ENCODE measurements at places on chromosomes 12 and 14.
A peak's percentile ranks its signal among the peaks of the same experiment; 100 is the strongest.

DNA sequence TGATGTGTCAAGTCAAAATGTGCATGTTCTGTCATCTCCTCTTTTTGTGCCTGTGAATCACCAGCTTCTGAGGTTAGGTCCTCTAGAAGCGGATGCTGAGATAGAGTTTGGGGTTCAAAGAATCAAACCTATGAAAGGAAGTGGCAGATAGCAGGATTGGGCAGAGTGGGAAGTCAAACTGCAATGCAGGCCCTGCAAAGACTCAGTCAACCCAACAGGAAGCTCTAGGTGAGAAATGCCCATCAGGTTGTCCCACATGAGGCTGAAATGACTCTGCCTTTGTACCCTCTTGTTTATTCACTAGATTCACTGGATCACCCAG is 4.5 kb upstream of the MIA2 start:
- DNase-seq = peak; percentile 72

GRCh38 chr12:44846826-44847225 is 29.3 kb downstream of the NELL2 start:
- DNase-seq = no peak

DNA sequence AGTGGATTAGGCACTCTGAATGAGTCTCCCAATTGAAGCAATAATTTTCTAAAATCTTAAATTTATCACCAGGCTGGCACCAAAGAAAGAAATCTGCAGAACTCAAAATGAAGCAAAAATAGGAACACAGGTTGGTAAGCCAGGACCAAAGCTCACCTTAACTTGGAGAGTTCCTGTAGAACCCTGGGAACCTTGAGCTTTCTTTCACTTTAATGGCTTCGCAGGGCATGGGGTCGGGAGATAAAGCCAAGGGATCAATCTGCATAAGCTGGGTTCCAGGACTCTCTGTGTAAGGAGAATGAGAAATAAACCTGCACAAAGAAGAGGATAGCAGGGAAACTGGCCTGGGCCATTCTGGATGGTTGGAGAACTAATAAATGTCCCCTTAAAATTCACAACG is 8.3 kb upstream of the VDR start:
- DNase-seq = no peak

DNA sequence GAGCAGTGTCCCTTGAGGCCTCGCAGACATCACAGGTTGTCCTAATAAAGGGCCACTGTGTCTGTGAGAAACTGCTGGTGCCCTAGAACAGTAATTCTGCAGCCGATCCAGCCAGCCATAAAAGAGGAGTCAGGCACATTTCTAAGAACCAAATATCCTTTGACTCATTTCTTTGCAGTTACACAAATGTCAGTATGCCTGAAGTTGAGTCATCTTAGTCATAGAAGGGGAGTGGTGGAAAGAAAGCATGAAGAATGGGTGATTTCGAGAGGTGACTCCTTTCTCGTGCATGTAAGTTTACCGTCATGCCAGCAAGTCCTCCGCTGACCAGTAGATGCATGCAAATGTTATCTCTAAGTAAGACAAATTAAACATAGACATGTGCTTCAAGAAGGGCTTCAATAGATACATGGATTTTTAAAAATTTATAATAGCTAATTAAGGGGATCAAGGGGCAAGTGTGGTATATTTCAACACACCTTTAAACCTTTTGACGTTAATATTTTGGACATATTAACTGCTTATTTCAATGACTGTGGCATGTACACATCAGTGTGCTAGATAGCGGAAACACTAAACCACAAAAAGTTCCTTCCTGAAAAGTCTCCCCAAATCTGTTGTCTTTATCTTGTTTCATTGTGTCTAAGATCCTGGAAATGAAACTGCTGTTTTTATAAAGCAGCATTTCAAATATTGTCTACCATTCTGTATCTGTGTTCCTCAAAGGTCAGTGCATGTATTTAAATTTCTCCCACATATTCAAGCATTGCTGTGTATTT is 497.4 kb downstream of the NPAS3 start:
- no peak for DNase-seq

DNA sequence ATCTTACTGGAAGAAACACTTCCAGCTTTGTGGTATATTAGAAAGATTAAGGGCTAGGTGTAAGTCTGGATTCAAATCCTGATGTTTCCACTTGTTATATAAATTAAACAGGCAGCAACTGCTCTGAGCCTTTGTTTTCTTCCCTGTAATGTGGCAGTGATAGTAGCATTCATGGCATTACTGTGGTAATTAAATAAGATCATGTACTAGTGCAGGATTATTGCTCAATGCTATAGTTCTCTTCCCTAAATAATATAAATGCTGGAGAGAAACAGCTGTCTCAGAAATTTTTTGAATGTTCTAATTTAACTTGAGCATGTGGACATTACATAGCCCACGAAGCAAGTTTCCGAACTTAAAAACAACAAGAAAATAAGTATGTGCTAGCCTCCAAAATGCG is 5.4 kb downstream of the TMEM117 start:
- no peak for DNase-seq

- DNase-seq = no peak
These were observed 1.3 kb downstream of the TRHDE start for GRCh38 chr12:72273499-72273837.

DNA sequence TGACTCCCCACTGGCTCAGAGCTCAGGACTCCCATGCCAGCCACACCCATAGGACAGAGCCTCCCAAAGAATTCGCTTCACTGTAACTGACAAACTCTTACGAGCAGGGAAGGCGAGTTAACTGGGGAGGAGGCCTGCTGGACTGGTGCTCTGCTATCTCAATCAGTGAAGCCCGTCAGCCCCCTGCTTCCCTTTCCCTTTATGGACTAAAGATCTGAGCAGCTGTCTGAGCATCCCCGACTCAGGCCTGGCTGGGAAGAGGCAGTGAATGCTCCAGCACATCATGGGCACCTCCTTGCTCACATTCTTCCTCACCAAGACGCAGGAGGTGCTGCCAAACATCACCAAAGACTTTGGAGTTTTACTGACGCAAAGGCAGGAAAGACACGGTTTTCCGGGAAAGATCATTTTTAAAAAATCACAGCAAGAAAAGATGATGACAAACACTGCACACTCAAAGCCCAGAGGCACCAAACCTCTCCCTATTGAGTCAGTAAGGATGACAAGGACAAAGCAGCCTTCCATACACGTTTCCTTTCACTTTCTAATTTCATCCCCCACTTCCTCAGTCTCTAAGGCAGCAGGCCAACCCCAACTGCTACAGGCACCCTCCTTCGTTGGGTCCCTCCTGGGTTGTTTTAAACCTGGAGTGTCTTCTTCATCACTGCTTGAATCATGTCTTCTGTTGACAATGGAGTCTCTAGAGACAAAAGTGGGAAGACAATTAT is 45.0 kb upstream of the P2RX7 start:
- DNase-seq = no peak

- no peak for DNase-seq
These were observed 12.8 kb downstream of the ACADS start for GRCh38 chr12:120738252-120739030.

DNA sequence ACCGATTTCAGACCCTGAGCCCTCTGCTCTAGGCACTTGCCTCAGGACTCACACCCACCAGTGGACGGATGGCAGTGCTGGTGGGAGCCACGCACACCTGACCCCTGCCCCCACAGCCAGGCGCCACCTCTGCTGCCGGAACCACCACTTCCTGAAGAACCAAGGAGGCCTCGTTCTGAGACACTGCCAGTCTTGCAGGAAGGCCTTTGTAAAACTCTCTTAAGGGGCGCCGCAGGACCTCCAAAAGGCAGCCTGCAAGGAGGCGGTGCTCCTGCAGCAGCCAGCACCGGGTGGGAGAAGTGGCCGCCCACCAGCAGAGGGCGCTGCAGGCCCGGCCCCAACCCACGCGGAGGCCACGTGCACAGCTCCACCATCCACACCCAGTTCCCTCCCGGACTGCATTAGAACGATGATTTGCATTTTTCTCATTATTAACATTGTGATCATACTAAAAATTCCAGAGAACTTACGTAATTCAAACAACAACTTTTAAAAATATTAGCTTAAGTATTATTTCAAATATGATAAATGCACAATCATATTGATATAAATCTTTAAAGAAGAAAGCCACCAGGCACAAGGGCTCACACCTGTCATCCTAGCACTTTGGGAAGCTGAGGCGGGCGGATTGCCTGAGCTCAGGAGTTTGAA is 12.8 kb downstream of the STX2 start:
- DNase-seq = peak; percentile 74

- DNase-seq = no peak
These were observed 162.2 kb downstream of the DIO2 start for GRCh38 chr14:80049055-80049454.

GRCh38 chr14:25252793-25253192 is 202.8 kb upstream of the STXBP6 start:
- DNase-seq = no peak

DNA sequence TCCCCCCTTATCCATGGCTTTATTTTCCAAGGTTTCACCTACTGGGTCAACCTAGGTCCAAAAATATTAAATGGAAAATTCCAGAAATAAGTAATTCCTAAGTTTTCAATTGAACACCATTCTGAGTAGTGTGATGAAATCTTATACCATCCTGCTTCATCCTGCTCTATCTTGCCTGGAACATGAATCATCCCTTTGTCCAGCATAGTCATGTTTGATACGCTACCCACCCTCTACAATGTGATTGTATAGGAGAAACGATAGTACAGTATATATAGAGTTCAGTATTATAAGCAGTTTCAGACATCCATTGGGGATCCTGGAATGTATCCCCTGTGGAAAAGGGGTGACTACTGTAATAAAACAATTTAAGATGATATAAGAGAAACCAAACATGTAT is 62.2 kb downstream of the IFNG start:
- no peak for DNase-seq

- no peak for DNase-seq
These were observed 488 bp upstream of the FBXW8 start for GRCh38 chr12:116910280-116910644.

DNA sequence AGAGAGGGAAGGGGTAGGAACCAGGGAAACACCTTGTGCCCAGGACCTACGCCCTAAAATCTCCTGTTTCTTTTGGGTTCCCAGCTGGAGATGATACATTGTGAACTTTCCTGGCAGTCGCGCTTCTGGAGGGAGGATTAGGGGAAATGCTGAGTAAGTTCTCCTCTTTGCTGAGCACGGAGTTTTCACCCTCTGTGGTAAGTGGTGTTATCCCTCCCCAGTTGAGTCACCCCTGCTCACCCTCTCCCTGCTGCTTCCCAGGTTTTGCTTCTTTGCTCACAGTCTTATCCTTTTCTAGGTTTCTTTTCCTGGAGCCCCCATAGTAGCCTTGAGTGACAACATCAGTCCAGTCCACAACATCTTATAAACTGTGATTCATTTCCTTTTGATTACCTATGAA is 789.1 kb downstream of the TMEM121 start:
- no peak for DNase-seq

- DNase-seq = peak; percentile 80
These were observed 679 bp downstream of the ARF6 start for GRCh38 chr14:49893309-49894213.

GRCh38 chr14:23618415-23618988 is 17.7 kb upstream of the DHRS2 start:
- DNase-seq = no peak

DNA sequence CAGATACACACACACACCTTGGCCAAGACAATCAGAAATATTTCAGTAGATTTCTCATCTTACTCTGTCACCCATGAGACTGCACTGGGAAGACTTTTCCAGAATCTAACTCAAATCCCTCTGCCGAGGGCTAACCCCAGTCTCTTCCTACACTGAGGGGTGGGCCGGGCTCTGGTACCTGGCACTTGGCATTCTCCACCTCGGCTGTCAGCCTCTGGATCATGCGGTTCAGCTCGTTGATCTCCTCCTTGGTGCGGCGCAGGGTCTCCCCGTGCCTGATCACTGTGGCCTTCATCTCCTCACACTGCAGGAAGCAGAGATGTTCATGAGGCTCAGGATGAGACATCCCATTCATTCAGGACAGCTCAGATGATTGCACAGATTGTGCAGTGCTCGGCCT is 4.9 kb downstream of the KRT83 start:
- DNase-seq = no peak

DNA sequence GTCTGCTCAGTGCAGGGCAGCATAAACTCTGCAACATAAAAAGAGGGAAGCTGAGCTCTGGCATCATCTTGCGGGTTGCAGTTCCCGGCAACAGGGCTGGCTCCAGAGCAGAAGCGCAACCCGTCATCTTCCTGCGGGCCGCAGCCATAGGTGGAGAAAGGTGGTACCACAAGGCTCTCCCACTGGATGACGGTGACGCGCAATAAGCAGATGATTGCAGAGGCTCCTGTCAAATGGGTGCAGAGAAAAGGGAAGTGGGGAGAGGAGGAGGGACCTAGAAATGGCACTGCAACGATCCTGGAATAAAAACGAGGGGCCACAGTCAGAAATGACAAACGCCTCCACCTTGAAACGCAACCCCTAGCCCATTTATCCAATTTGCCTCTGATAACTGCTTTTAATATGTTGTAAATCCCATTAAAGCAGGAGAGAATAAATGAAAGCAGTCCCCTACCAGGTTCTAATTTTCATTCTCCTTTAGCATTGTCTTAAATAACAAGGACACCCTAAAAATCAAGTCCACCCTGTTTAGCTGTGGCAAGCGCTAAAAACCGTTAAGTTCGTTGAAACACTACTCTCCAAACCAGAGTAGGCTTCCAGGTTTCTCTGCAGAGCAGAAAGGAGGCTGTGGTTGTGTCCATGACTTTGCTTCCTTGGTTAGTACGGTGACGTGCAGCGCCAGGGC is 30.9 kb upstream of the TUBA1C start:
- DNase-seq = peak; percentile 35

GRCh38 chr12:62643486-62643885 is 176.9 kb downstream of the MON2 start:
- DNase-seq = no peak

- no peak for DNase-seq
These were observed 45.1 kb upstream of the TRAF3 start for GRCh38 chr14:102731871-102732800.

DNA sequence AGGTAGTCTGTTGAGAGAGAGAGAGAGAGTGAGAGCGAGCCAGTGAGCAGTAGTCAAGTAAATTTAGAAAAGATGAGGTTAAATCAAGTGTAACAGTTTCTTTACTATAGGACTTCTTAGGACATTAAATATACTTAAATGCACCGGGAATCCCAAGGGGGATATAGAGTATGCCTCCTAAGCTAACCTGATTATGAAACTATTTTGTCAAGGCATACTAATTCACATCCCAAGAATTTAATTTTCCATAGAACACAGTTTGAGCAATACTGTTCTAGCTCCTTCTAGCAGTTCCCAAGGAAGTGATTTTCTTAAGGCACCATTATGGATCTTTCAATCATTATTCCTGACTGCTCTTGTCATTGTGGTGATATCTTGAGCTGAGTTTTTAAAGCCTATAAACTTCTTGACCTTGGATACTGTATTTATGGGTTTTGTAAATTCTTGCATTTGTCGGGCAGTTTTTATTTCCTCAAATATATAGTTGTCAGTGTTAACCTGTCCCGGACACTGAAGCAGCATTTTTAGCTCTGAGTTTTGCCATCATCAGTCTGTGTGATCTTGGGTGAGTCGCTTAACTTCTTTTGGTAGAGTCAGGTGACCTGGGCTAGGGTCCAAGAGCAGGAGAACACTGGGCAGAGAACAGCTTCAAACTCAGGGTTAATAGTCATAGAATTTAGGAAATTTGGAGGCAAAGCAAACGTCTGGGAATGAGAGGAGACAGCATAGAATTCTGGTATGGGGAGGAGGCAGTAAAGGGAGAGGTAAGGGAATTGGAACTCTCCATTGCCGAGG is 196.5 kb upstream of the FRMD6 start:
- no peak for DNase-seq

GRCh38 chr14:78170203-78170602 is at the start of gene NRXN3:
NRXN3 (plus strand) TSS chr14:78170373; CDS start chr14:78243094, 72,721 bp downstream.
- no peak for DNase-seq
